Activated CD4-positive, alpha-beta T cell treated with anti-CD3 and anti-CD28 coated beads for 36 hours (primary cell): ENCODE measurements at places on chromosomes 7 and 10. TPM values are rescaled to one million over a fixed set of nuclear protein-coding genes. Genes with fewer than 3 reads are reported as not detected.
A peak's percentile ranks its signal among the peaks of the same experiment; 100 is the strongest.

GRCh38 chr10:4279655-4280054, 494.6 kb upstream of the KLF6 start:
- DNase-seq, result no peak

- DNase-seq, result peak; percentile 33
These were observed 11.3 kb downstream of the ASB13 start for GRCh38 chr10:5655121-5655520.

GRCh38 chr10:35416619-35417312, 80.5 kb downstream of the CCNY start:
- DNase-seq, result no peak

- no peak for DNase-seq
These were observed 60.3 kb upstream of the ABLIM1 start for GRCh38 chr10:114718374-114718773.

GRCh38 chr7:11648980-11649379, 183.0 kb downstream of the THSD7A start:
- DNase-seq, result no peak

GRCh38 chr10:127492607-127493250, 56.4 kb upstream of the NPS start:
- no peak for DNase-seq

GRCh38 chr7:71612911-71613310, 481.0 kb downstream of the GALNT17 start:
- no peak for DNase-seq

DNA sequence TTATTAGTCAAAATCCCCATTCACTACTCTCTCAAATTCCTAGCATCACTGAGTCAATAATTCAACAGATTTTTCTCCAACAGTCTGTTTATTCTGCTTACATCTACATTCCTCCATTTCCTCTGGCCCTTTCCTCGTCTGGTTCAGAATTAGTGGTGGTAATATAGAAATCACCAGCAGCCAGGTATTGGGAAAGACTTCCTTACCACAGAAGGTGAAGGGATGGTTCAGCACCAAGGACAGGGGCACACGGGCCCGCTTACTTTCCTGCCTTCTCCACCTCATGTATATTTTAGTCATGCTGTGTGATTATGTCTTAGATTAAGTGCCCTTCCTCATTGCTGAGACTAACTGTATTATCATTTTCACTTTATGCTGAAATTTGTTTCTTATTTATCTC, 70.4 kb upstream of the APBB1IP start:
- DNase-seq, result peak; percentile 59

- no peak for DNase-seq
These were observed 3.1 kb downstream of the DIP2C start for GRCh38 chr10:686155-686931.

ZPBP gene
- total RNA-seq, result not detected
